NCI-H2081 treated with DMSO at 0.1 percent for 48 hours (cell line): ENCODE measurements at places on chromosomes 7 and 10.

DNA sequence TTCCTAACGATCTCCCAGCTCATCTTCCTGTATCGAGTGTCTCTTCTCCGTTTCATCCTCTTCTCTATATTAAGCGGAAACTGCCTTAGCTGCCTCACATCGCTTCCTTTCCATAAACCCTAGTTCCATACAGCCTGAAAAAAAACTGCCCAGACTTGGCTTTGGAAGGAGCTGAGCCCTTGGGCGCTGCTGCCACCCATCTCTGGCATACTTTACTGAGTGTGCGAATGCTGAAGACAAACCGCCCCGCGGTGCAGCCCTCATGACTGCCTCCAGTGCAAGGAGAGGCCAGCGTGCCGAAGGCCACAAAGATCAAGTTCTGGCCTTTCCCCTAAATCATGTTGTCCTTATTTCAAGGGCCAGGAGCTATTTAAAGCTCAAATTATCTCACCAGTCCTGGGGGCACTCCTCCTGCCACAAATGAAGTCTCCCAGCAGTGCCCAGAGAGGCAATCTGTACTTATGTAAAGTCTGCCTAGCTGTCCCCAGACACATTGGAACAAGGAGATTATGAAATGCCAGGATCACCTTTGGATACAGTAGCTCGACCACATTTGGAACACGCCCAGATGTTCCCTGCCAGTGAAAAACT lies 25.2 kb downstream of the YWHAG start:
- no peak for DNase-seq

- DNase-seq, result no peak
Measured at GRCh38 chr7:31776616-31777015, 89.6 kb downstream of the PPP1R17 start.

DNA sequence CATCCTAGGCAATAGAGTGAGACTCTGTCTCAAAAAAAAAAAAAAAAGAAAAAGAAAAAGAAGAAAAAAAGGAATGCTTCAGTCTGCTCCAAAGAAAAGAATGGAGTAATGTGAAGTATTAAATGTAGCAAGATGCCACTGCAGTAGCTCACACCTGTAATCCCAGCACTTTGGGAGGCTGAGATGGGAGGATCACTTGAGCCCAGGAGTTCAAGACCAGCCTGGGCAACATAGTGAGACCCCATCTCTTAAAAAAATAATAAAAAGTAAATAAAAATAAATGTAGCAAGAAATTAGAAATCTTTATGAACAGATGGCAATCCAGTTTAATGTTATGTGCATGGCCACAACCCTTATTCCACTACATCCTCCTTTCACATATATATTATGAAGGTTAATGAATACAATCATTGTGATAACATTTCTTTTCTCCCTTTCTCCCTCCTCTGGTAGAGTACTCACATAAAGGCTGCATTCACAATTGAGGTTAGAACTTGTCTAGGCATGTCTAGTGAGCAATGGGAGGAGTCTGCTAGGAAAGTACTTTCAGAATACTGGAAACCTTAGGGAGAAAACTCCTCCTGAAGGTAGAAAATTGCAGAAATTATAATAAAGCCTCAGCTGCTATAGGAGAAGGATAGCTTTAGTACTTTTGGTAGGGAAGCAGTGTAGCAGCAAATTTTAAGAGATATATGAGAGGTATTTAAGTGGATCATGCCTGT lies 20.4 kb downstream of the KLLN start:
- DNase-seq, result no peak

DNA sequence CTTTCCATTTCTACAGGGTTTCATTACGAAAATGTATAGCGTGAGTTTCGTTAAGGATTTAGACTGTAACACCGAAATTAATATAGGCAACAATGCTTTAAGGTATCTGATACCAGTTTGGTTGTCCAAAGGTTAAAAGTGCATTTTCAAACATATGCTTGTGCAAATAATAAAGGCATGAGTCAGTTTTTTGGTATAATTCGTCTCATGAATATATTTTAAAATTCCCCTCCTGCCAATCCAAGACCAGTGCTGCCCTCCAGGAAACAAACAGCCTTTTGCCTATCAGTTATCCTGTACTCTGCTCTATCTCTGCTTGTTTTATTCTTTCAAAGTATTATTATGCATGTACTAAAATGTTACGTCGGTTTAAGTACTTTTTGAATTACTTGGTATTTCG lies 2.0 kb downstream of the LCOR start:
- DNase-seq, result no peak

- DNase-seq, result peak; percentile 89
Measured at GRCh38 chr7:149284850-149285585, 23.0 kb downstream of the ZNF783 start.

GRCh38 chr7:139078399-139078798 lies 31.1 kb downstream of the ZC3HAV1 start:
- no peak for DNase-seq

DNA sequence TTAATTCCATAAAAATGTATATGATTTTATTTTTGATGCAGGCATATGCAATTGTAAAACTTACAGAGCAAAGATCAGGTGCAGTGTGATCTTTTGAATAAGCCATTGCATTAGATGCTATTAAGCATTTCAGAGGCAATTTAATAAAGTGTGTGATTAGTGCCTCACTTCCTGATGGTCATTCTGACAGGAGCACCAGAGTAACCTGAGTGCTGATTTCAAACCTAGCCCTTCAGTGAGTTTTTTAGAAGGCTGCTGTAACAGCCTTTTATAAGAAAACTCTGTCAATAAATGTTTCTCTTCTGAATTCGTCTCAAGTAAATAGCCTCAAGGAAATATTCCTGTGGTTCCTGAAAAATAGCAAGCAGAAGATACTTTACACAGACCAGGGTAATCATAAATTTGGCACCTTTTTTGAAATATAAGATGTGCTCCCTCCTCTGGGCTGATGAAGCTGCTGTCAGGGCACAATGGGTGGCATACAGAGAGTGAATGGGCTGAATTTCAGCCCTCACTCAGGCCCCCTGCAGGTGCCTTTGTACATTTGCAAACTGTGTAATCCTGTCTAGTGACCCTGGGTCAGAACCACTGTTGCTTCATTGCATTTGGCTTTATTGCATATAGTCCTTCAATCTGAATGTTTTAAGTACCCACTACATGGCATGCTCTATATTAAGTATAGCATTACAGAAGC lies 193.7 kb upstream of the CSTF2T start:
- DNase-seq, result peak; percentile 29

GRCh38 chr7:34655384-34655783 lies 2.6 kb upstream of the NPSR1 start:
- DNase-seq, result no peak

DNA sequence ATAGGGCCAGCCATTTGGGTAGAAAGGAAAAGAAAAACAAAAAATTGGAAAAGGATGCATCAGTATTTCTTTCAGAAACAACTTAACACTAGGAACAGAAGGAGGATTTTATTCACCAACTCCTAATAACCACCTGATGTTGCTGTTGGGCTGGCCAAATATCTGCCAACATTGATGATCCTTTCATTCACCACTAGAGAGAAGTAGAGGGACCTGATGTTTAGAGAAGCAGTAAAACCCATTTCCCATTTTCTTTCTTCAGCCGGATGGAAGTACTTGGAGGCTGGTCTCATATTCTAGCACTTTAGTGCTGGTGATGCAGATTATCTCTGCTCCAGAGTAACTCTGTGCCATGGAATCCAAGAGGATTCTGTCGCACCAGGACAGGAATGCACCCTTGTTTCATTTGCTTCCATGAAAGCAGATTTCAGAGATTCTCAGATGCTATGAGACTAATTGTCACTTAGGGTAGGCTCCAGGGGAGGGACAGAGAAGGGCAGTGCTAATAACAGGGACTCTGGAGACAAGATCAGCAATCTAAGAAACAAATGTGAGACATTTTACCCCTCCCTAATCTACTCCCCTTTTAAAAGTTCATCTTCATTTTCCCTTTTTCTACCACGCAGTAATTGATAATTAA lies 3.1 kb downstream of the KLLN start:
- peak; percentile 8 for DNase-seq

DNA sequence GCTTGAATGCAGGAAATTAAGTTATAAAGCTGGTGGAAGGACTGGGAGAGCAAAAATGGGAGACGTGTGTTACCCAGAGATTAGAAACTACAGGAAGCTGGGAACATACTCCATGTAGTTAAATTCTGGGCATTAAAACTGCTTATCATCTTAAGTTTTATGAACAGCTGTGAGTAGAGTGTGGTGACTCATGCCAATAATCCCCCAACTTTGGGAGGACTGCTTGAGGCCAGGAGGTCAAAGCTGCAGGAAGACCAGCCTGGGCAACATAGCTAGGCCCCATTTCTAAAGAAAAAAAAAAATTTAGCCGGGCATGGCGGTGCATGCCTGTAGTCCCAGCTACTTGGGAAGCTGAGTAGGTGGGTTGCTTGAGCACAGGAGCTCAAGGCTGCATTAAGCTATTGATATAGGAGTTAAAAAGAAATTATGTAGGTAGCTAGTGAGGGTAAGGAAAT lies 56.2 kb upstream of the SEPHS1 start:
- no peak for DNase-seq

DNA sequence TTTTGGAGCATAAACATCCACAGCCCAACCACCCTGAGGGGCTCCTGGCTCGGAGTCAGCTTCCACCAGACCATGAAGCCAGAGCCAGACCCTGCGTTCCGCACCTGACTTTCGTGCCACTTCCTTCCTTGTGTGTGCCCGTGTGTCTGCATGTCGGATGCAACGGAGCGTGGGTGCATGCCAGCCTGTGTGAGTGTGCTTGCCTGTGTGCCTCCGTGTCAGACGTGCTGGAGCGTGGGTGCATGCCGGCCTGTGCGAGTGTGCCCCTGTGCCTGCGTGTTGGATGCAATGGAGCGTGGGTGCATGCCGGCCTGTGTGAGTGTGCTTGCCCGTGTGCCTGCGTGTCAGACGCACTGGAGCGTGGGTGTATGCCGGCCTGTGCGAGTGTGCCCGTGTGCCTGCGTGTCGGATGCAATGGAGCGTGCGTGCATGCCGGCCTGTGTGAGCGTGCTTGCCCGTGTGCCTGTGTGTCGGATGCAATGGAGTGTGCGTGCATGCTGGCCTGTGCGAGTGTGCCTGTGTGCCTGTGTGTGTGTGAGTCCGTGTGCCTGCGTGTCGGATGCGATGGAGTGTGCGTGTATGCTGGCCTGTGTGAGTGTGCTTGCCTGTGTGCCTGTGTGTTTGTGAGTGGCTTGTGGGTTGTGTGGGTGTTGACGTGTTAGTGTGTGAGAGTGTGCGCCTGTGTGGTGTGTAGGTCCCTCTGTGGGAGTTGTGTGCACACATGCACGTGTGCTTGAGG lies 28.1 kb upstream of the KNDC1 start:
- DNase-seq, result no peak

DNA sequence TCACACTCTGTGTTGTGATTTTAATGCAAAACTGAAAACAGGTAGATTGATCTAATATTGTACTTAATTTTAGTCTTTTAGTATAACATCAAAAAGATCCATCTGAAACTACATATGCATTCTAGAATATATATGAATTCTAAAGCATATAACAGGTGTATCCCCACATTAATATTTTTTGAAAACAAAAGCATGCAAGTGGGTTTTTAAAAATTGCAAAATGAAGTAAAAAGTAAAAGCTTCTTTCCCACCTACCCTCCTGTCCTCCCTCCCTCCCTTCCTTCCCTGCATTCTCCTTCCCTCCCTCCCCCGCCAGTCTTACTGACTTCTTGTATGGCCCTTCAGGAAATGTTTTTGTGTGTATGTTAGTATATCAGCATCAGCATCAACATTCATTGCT lies 14.6 kb upstream of the STMP1 start:
- no peak for DNase-seq

DNA sequence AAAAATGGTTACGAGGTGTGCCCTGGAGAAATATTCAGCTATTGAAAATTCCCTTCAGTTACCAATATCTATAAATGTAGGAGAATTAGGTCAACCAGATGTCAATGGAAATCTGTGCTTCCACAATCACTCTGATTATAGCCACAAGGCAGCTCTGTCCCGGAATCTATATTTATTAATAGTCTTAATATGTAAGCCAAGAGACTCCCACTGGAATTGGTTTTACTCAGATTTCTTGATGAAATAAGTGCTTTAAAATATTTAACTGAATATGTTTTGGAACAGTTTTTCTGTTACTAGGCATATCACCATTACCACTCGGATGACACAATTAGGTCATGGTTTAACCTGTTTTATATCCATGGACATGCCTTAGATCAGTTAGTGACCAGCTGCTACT lies 169.6 kb downstream of the POM121L12 start:
- DNase-seq, result no peak
